Occipital lobe (tissue), 3 donors: ENCODE measurements at places on chromosomes 13 and 19. TPM values are rescaled to one million over a fixed set of nuclear protein-coding genes. Genes with fewer than 3 reads are reported as not detected.

Gene MYO9B
- 24.0 TPM for total RNA-seq

Gene PGLYRP2
- not detected for total RNA-seq

Gene HIF3A
- total RNA-seq: 6.4 TPM

Gene ZNF846
- total RNA-seq: 26.5 TPM

Gene CNMD
- total RNA-seq: 2.7 TPM

Gene PSG2
- not detected for total RNA-seq

Gene FFAR2
- 0.16 TPM for total RNA-seq

Gene GAPDHS
- total RNA-seq: not detected

Gene LGALS7B
- not detected for total RNA-seq

Gene IGFL2
- 0.31 TPM for total RNA-seq

GRCh38 chr13:110873639-110874507 lies 41.0 kb downstream of the ANKRD10 start:
- no peak for DNase-seq

DNA sequence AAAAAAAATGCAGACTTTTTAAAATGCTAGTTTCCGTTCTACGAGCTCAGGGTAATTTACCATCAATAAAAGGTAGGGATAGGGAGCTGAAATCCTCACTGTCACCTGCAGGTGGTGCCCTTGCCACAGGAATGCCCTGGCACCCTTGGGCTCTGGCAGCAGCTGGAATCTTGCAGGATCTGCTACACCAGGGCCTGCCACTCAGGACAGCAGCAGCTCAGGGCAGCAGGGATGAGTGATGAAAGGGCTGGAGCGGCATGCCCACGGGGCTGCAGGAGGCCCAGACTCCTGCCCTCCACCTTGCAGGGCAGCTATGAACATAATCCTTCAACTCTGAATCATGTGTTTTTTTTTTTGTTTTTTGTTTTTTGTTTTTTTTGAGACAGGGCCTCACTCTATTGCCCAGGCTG lies 54.0 kb downstream of the GNG7 start:
- peak; percentile 67 for DNase-seq

- no peak for DNase-seq
These were observed 8.5 kb downstream of the SIGLEC11 start for GRCh38 chr19:49952479-49952836.

GRCh38 chr13:71320452-71320851 lies 546.6 kb downstream of the DACH1 start:
- DNase-seq: no peak

GRCh38 chr19:51091895-51092873 lies 9.5 kb upstream of the KLK14 start:
- no peak for DNase-seq

DNA sequence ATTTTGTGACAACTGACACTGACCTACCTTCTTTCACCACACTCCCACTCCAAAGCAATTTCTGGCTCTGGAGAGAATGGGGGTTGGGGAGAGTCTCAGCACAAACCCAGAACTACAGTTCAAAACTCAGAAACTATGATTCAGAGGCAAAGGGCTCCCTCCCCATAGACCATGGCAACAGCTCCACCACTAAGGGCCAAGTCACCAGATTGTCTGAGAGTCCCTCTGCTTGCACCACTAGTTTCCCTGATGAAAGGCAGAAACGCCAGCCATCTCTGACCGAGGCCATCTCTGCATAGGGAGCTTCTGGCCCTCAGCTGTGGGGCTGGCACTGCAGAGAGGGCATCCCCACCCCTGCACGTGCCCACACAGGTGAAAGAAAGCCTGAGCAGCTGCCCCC lies 112.4 kb upstream of the VSTM2B start:
- no peak for DNase-seq

- no peak for DNase-seq
These were observed 11.0 kb upstream of the CASP14 start for GRCh38 chr19:15038294-15038693.

DNA sequence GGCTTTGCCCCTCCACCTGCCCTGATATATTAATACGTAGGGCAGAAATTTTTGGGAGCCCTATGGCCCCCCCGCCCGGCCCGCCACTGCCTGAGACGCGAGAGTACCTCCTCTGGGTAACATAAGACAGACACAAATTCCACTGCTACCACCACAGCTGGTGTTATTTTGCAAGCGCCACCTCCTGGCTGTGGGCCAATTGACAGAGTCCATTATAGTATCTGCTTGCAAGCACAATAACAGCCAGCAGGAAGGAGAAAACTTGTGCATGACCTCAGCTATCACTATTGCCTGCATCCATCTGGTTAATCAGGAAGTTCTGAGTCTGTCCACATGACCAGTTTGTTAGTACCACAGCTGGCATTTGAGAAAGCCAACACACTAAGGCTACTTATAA lies 25.3 kb upstream of the OR10H2 start:
- no peak for DNase-seq

- no peak for DNase-seq
These were observed 14.0 kb upstream of the TMEM255B start for GRCh38 chr13:113745059-113745458.

DNA sequence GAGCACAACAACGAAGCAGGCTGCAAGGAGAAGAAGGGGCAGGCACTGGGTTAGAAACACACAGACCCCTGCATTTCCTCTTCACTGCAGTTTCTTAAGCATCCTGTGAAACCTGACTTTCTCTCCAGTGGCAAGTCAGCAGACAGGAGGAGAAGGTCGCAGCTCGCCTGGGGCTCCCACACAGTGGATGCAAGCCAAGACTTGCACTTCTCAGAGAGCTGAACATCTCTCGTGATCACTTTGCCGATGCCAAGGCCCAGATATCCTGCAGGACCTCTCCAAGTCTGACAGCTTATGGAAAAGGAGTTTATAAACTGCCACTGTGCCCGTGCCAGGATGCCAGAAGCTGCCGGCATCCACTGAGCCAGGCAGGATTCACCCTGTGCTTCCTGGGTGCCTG lies 18.4 kb downstream of the TMEM272 start:
- DNase-seq: no peak

GRCh38 chr13:109650861-109651260 lies 135.5 kb downstream of the IRS2 start:
- no peak for DNase-seq

GRCh38 chr13:113168211-113168610 lies 9.8 kb downstream of the PROZ start:
- DNase-seq: no peak

DNA sequence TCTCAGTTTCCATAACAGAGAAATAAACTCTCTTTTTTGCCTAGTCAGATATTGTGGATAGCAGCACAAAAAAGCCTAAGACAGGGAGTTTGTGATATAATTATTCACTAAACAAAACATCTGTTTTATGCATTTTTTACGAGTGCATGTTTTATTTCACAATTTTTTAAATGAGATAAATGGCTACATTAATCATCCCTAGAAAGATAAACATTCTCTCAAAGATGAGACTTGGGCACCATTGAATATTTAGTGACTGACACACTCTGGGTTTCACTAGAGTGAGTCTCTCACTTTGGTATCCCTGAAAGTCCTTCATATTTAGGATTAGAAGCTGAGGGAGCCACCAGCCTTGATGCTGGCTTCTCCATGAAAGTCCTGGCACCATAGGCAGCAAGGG lies 74.3 kb upstream of the LRCH1 start:
- no peak for DNase-seq

DNA sequence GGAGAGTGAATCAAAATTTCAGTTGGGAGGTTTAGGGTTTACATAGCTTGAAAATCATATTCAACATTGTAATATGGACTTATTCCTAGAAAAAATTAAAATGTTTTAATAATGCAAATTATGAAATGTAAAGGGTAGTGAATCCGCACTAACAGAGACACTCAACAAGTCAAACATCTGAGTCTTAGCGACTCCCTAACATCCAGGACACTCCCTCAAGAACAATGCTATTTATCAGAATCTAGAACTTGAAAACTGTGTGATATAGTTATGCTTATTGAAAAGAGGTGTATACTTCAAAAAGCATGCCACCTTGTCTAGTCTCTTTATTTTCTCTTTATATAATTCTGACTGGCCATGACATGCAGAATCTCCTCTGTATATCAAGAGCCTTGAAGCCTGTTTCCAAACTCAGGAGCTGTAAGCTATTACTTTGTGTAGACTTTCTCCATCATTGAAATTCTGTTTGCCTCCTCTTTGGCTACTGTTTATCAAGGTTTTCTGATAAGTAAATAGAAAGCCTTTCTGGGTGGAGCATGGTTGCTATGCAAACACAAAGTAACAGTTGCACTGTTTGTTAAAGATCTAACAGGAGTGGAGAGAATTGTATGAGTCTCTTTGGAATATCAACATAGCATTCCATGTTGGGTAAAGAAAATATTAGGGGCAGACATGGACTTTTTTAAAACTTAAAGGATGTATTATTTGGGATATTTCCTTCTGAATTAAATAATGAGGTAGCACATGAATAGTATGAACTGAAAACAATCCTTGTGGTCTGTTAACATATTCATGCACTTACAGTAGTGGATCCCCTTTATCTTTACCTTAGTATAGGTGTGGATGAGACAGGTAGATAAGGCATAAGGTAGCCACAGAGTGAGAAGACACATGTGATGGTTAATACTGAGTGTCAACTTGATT lies 56.4 kb upstream of the MBNL2 start:
- DNase-seq: no peak

GRCh38 chr13:73803997-73804396 lies 330.2 kb downstream of the KLF12 start:
- DNase-seq: no peak

GRCh38 chr13:26061947-26062346 lies 10.1 kb upstream of the SHISA2 start:
- DNase-seq: no peak

- no peak for DNase-seq
These were observed 16.7 kb downstream of the ZNF100 start for GRCh38 chr19:21750586-21751128.

GRCh38 chr19:53907193-53907581 lies 1.9 kb upstream of the CACNG7 start:
- DNase-seq: no peak

DNA sequence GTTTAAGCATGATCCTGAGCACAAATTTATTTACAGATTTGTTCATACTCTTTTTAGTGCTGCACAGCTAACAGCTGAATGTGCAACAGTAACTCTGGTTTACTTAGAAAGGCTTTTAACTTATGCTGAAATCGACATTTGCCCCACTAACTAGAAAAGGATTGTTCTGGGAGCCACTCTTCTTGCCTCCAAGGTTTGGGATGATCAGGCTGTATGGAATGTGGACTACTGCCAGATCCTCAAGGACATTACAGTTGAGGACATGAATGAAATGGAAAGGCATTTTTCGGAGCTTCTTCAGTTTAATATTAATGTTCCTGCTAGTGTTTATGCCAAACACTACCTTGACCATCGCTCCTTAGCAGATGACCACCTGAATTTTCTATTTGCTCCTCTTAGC lies 16.0 kb downstream of the ZNF100 start:
- DNase-seq: no peak

GRCh38 chr13:29918845-29919244 lies 68.4 kb upstream of the UBL3 start:
- DNase-seq: no peak

- no peak for DNase-seq
These were observed 1230.3 kb downstream of the DIAPH3 start for GRCh38 chr13:58933475-58933874.

DNA sequence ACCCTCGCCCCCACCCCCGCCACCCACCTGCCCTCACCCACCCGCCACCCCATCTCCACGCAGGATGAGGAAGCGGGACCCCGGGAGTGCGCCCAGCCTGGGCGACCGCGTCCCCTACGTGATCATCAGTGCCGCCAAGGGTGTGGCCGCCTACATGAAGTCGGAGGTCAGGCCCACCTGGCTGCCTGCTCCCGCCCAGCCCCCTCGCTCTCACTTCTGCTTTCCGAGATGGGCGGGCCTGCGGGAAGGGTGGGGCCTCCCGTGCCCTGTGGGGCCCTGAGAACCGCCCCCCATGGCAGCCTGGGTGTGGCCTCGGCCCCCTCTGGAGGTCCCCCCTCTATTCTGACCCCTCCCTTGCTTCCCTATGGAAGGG lies 3.1 kb upstream of the SPIB start:
- DNase-seq: no peak

- no peak for DNase-seq
These were observed 550 bp downstream of the ZNF383 start for GRCh38 chr19:37218592-37218935.

DNA sequence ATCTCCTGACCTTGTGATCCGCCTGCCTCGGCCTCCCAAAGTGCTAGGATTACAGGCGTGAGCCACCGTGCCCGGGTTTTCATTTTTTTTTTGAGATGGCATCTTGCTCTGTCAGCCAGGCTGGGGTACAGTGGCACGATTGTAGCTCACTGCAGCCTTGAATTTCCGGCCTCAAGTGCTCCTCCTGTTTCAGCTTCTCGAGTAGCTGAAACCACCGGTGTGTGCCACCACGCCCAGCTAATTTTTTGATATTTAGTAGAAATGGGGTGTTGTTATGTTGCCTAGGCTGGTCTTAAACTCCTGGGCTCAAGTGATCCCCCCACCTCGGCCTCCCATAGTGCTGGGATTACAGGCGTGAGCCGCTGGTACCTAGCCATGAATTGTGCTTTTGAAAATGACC lies 5.9 kb downstream of the ADAT3 start:
- DNase-seq: no peak

GRCh38 chr19:40521276-40521675 lies 54.5 kb downstream of the SPTBN4 start:
- no peak for DNase-seq

DNA sequence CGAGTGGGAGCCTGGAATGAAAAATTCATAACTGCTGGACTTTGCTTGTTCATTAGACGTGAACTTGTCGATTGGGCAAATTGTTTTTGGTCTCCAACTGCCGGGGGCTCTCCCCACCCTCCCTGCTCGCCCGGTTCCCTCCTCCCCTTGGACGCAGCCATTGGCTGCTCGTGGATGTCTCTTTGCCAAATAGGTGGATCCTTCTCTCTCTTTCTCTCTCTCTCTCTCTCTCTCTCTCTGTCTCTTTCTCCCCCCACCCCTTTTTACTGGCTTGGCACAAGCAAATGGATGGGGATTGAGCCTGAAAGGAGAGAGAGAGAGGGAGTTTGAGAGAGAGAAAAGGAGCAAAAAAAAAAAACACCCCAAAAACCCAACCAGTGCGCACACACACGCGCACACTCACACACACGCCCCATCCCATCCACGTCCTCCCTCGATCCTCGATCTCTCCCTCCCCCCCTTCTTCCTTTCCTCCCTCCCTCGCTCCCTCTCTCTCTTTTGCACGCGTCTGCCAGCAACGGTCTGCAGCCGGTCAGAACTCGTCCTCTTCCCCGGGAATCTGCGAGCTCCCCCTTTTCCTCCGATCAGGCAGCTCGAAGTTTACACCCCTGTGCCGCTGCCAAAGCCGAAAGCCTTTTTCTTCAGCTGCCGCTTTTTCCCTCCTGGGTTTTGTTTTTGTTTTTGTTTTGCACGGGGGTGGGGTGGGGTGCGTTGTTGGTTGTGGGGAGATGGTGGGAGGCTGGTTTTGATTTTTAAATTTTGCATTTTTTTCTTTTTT lies 27.8 kb downstream of the NFIX start:
- DNase-seq: peak; percentile 82

GRCh38 chr13:50320271-50320862 lies 305.1 kb downstream of the KCNRG start:
- DNase-seq: no peak
